Progenitor cell of endocrine pancreas (in vitro differentiated cells): ENCODE measurements at places on chromosomes 12 and 14. TPM values are rescaled to one million over a fixed set of nuclear protein-coding genes. Genes with fewer than 3 reads are reported as not detected.

The PTGR2 gene
- 6.9 and 11.0 TPM in 2 replicates for total RNA-seq

The L2HGDH gene
- 13.1 and 14.4 TPM in 2 replicates for total RNA-seq

DNA sequence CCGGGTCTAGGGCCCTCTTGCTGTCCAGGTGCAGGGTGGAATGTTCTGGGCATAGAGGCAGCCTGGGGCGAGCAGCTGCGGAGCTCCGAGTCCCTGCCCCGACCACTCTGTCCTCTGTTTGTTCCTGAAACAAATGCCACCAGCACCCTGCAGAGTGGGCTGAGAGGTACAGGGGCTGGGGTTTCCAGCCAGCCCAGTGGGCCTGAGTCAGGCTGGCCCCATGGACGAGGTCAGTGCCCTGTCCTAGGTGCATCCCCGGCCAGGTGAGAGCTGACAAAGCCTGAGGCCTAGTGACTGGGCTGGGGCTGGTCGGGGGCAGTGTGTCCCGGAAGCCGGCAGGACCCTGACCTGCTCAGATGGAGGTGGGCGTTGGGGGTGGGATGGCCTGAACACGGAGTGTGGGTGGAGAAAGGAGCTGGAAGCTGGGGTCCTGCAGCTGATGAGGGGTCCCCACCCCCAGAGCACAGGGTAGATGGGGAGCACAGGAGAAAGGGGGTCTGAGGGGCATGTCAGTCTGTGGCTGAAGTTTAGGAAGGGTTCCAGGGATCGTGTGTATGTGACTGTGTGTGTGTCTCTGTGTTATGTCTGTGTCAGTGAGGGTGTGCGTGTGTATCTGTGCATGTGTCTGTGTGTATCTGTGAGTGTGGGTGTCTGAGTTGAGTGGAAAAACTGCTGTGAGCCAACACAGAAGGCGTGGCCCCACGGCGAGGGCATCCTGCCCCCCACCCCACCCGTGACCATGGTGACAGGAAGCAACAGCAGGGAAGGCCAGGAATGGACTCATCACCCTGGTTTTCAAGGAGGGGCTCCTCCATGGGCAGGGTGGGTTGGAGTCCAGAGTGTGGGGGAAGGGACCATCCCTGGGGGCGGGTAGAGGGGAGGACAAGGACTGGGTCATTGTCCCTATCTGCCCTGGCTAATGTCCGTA is 2.4 kb upstream of the CRIP1 start:
- DNase-seq = no peak
- no peak overlapping the region for H3K4me3 ChIP-seq
- peaks cover 36% of the 10 kb centered on the region for H3K27me3 ChIP-seq
- H3K27ac ChIP-seq = no peak overlapping the region
- H3K4me1 ChIP-seq = peaks cover 13% of the 10 kb centered on the region

DNA sequence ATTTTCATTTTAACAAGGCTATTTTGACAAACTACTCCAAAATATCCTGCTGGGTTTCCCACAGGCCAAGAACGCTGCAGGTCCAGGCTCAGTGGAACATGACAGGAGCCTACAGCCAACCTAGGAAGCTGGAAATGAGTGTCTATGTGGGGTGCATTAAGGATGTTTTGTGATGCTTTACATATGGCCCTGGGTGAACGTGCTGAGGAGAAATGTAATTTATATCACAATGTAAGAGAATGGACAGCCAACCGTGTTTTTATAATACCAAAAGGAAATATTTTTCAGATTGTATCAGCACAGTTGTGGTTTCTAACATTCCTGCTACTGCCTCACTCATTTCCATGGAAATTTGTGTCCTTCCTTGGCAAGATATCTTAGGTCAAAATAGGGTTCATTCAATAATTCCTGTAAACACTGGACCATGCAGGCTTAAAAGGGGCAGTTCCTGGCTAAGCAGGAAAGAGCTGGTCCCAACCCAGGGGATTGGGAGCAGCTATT is 51.5 kb downstream of the ST8SIA1 start:
- no peak overlapping the region for H3K4me3 ChIP-seq
- no peak for DNase-seq
- H3K27me3 ChIP-seq = peaks cover 13% of the 10 kb centered on the region
- no peaks in the 10 kb centered on the region for H3K4me1 ChIP-seq
- no peak overlapping the region for H3K27ac ChIP-seq
- peaks cover 4% of the 10 kb centered on the region for H3K36me3 ChIP-seq

GRCh38 chr14:24966579-24966964 is 83.4 kb downstream of the STXBP6 start:
- no peak overlapping the region for H3K4me3 ChIP-seq
- H3K36me3 ChIP-seq = no peaks in the 10 kb centered on the region
- H3K27me3 ChIP-seq = no peaks in the 10 kb centered on the region
- peak overlapping the region; percentile 77 for H3K27ac ChIP-seq
- DNase-seq = no peak
- H3K4me1 ChIP-seq = peaks cover 11% of the 10 kb centered on the region

The SERPINA10 gene
- 2.6 and 3.2 TPM in 2 replicates for total RNA-seq

GRCh38 chr12:121288158-121288845 is 8.2 kb downstream of the CAMKK2 start:
- no peak overlapping the region for H3K4me3 ChIP-seq
- no peak overlapping the region for H3K27ac ChIP-seq
- peaks cover 11% of the 10 kb centered on the region for H3K36me3 ChIP-seq
- H3K4me1 ChIP-seq = peaks cover 1% of the 10 kb centered on the region

GRCh38 chr14:55718551-55718950 is 138.5 kb downstream of the KTN1 start:
- no peak overlapping the region for H3K4me3 ChIP-seq
- DNase-seq = no peak
- peaks cover 3% of the 10 kb centered on the region for H3K36me3 ChIP-seq
- peaks cover 28% of the 10 kb centered on the region for H3K27me3 ChIP-seq
- H3K4me1 ChIP-seq = peaks cover 22% of the 10 kb centered on the region

The GPRC5D gene
- not detected in 2 replicates for total RNA-seq

DNA sequence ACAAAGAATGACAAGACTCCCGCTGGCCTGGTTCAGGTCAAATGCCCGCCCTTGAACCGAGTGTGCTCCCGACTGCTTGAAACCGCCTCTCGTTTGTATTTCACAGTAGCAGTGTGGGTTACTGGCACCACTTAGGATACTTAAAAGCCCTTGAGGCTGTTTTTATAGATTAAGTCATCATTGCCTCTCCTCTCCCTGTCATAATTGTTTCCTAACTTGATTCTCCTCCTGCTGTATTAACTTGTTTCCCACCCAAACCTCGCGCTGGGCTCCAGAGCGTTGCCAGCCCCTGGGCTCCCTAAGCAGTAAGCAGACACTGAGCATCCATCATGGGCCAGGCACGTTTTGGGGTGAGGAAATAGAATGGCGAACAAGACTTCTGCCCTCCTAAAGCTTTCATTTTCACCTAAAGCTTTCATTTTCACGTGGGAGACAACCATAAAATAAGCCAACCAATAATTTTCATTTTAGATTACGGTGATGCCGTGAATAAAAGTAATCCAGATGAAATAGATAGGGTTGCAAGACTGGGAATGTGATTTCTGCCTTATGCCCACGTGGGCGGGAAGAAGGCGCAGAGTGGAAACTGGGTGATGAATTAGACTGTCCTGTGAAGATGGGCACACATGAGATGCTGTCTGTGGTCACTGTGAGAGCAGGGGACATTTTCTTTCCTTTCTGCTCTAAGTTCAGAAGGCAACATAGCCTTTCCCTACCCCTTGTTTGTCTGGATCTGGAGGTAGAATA is 97.5 kb downstream of the PPP2R5C start:
- no peak overlapping the region for H3K27ac ChIP-seq
- H3K4me3 ChIP-seq = no peak overlapping the region
- peaks cover 10% of the 10 kb centered on the region for H3K36me3 ChIP-seq
- H3K27me3 ChIP-seq = no peaks in the 10 kb centered on the region
- no peak for DNase-seq
- peaks cover 2% of the 10 kb centered on the region for H3K4me1 ChIP-seq

The MYBPC1 gene
- total RNA-seq = 0.16 TPM in 1 of 2 replicates, not detected in the other

The TAMALIN gene
- 12.5 and 15.5 TPM in 2 replicates for total RNA-seq

The RFLNA gene
- 19.0 and 20.8 TPM in 2 replicates for total RNA-seq

The TTC9 gene
- total RNA-seq = 8.2 and 9.0 TPM in 2 replicates

DNA sequence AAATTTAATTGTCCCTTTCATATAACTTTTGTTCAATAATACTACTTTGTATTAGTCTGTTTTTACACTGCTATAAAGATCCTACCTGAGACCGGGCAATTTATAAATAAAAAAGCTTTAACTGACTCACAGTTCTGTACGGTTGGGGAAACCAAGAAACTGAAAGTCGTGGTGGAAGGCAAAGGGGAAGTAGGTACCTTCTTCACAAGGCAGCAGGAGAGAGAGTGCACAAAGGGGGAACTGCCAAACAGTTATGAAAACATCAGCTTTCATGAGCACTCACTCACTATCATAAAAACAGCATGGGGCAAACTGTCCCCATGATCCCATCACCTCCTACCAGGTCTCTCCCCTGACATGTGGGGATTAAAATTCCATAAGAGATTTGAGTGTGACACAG is 1069.0 kb downstream of the FSCB start:
- no peak overlapping the region for H3K4me3 ChIP-seq
- no peaks in the 10 kb centered on the region for H3K4me1 ChIP-seq
- no peak overlapping the region for H3K27ac ChIP-seq
- DNase-seq = no peak

GRCh38 chr14:101183376-101184103 is 280.0 kb upstream of the RTL1 start:
- H3K4me3 ChIP-seq = no peak overlapping the region
- no peaks in the 10 kb centered on the region for H3K36me3 ChIP-seq
- DNase-seq = peak; percentile 84
- peaks cover 26% of the 10 kb centered on the region for H3K27me3 ChIP-seq
- H3K27ac ChIP-seq = no peak overlapping the region

DNA sequence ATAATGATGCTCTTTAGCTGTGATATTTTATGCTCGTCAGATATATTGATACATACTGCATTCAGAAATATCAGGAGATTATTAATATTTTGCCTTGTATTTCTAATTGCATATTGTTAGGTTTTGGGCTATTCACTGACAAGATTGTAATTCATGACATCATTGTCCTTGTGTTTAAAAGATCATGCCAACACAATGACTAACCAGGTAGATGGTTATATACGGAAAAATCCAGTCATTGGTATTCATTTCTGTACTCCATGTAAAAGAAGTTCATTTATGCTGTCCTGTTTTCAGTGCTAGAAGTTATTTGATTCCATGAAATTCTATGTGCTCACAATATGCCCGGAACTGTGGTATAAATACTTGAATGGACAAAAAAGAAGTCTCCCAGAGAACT is 107.5 kb downstream of the KITLG start:
- H3K4me1 ChIP-seq = no peaks in the 10 kb centered on the region
- H3K36me3 ChIP-seq = peaks cover 2% of the 10 kb centered on the region
- H3K27me3 ChIP-seq = no peaks in the 10 kb centered on the region
- H3K4me3 ChIP-seq = no peak overlapping the region

GRCh38 chr12:90995010-90995409 is 9.8 kb downstream of the EPYC start:
- H3K27me3 ChIP-seq = no peaks in the 10 kb centered on the region
- no peak for DNase-seq
- H3K4me1 ChIP-seq = peaks cover 11% of the 10 kb centered on the region
- no peak overlapping the region for H3K4me3 ChIP-seq
- H3K36me3 ChIP-seq = no peaks in the 10 kb centered on the region

The OTUB2 gene
- total RNA-seq = 7.0 and 7.4 TPM in 2 replicates

DNA sequence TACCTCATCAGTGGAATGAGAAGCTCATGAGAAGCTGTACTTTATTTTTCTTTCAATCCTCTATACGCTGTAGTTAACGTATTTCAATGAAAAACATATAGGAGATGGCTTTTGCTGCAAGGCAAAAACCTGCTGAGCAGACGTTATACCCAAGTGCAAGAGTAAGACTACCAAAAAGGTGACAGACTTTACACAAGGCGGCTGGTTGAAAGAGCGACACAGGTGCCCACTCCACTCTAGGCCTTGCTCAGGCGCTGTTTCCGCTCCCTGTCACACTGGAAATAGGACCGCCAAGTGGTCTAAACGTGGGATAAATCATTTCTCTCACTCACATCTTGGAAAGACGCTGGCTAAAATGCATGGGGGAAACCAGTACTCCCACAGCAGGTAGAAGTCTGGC is 54.5 kb downstream of the PPP2R5C start:
- DNase-seq = no peak
- no peak overlapping the region for H3K4me3 ChIP-seq
- no peak overlapping the region for H3K27ac ChIP-seq
- peaks cover 12% of the 10 kb centered on the region for H3K36me3 ChIP-seq
- H3K4me1 ChIP-seq = peaks cover 24% of the 10 kb centered on the region

The RPL10L gene
- not detected in 2 replicates for total RNA-seq

GRCh38 chr12:59158066-59158465 is 237.8 kb upstream of the LRIG3 start:
- no peak for DNase-seq
- H3K36me3 ChIP-seq = no peaks in the 10 kb centered on the region
- H3K4me1 ChIP-seq = peaks cover 1% of the 10 kb centered on the region
- H3K4me3 ChIP-seq = no peak overlapping the region
- H3K27me3 ChIP-seq = no peaks in the 10 kb centered on the region
- H3K27ac ChIP-seq = no peak overlapping the region
